ENCODE measurements at places on chromosomes 12 and 14.

- no peak for DNase-seq
These were observed 6.0 kb downstream of the FOXG1 start for GRCh38 chr14:28772613-28773012.

DNA sequence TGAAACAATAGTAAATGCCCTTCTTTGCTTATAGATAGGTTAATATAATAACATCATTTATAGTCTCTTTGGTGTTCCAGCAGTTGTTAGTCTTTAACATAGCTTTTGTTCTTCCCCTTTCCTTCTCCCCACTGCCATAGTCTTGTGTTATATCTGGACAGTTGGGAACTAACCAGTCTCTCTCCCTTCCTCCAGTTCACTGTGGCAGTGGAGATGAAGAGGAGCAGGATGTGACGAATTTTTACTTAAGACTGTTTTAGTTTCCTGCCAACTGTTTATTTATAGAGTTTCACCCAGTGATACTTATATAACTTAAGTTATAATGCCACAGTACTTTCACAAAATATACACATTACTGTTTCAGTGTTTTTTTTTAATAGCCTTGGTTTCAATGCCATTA lies 277.4 kb downstream of the PDZRN4 start:
- no peak for DNase-seq

GRCh38 chr12:88570103-88570502 lies 10.2 kb downstream of the KITLG start:
- no peak for DNase-seq

GRCh38 chr12:110234755-110235154 lies 46.3 kb upstream of the ATP2A2 start:
- DNase-seq: no peak

DNA sequence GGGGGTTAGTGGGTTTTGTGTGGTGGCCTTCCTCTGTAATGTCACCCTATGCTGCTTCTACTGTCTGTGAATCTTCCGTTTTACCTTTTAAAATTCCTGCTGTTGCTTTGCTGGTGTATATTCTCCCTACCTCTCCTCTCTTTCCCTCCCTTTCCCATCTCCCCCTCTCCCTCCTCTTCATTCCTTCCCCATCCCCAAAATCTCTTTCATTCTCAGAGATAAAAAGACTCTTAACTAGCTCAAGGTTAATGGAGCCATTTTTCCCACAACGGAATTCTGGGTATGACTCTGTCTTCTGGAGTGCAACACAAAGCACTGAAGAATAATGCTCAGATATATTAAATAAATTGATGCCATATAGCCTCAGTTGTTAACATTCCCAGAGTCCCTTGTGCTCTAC lies 148.1 kb downstream of the EGLN3 start:
- DNase-seq: no peak

DNA sequence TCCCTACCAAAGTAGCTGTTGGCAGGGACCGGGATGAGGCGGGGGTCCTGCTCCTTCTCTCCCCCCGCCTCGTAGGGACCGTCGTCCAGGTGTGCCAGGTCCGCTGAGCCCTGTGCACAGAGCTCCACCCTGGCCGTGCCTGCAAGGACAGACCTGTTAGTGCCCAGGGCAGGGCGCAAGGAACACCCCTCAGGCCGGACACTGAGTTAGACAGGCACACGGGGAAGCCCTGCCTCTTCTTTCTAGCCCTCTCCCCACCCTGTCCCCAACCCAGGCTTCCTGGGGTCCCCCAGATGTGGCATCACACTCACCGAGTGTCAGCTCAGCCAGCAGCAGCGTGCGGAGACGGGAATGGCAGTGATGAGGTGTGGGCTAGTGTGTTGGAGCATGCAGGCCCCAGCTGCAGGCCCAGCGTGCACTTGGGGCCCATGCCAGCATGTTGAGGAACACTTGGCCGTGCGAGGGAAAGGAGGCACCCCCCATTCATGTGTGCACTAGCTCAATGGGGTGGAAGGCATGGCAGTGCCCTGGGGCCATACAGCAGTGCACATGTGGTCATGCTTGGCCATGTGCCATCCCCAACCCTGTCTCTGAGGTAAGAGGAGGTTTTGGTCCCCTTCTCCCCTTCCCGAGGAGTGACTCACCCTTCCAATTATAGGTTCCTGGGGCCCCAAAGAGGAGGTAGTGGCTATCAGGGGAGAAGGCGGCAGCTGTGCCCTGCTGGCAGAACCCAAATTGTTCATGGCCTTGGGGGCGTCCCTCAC lies 7.3 kb downstream of the ITGA7 start:
- no peak for DNase-seq

- DNase-seq: no peak
These were observed 56.0 kb upstream of the HECTD1 start for GRCh38 chr14:31263485-31264133.

DNA sequence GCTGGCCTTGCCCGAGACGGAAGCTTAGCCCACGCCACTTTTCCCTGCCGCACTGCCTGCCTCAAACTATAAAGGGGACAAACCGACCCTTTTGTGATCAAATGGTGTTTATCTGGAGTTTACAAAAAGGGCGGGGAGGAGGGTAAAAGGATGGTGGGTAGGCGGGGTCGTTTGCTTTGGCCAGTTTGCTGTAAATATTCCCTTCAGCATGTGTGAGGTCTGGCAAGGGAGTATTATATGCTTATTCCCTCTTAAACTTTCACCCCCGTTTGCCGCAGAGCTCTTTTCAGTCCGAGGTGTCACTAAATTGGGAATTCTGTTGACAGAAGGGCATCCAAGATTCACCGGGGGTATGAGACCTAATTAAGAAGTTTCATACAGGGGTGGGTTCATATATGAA lies 3.8 kb upstream of the TBX3 start:
- DNase-seq: no peak

DNA sequence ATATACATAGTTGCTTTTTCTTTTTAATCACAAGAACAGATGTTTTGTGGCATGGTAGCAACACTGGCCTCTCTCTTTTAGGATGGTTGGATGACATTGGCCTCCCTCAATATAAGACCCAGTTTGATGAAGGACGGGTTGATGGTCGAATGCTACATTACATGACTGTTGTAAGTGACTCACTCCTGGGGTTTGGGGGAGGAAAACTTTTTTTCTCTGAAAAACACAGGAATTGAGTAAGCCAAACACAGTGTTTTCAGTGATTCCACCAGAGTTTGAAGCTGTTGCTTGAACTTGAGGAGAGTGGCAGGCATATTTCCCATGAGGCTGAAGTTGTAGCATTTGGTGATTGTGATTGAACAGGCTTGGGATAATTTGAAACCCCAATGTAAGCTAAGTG lies 13.7 kb upstream of the REP15 start:
- DNase-seq: no peak

DNA sequence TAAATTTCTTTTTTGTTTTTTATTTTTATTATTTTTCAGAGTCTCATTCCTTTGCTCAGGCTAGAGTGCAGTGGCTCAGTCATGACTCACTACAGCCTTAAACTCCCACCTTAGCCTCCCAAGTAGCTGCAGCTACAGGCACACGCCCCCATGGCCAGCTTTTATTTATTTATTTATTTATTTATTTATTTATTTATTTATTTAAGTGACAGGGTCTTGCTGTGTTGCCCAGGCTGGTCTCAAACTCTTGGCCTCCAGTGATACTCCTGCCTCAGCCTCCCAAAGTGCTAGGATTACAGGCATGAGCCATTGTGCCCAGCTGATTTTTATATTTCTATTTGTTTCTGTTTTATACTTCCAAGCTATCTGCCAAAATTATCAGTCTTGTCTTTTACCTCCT lies 89.2 kb upstream of the EVL start:
- no peak for DNase-seq

- no peak for DNase-seq
These were observed 13.2 kb downstream of the NUAK1 start for GRCh38 chr12:106125351-106126095.

- DNase-seq: no peak
These were observed 84.4 kb upstream of the ETV6 start for GRCh38 chr12:11564984-11565651.

DNA sequence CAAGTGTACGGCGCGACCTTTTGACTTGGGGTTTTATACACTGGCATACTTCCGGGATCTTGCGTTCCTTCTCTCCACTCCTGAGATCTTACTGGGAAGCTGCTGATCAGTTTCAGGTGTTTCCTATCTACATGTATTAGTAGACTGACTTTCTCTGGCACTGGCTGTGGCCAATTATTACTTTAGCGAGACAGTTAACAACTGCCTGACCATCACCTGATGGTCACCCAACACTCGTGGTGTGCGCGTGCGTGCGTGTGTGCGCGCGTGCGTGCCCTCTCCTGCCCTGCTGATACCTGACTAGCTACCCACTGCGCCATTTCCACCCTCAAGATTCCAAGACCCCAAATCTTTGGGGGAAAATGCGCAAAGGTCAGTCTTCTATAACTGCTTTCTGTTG lies 249.9 kb downstream of the AEBP2 start:
- DNase-seq: no peak

DNA sequence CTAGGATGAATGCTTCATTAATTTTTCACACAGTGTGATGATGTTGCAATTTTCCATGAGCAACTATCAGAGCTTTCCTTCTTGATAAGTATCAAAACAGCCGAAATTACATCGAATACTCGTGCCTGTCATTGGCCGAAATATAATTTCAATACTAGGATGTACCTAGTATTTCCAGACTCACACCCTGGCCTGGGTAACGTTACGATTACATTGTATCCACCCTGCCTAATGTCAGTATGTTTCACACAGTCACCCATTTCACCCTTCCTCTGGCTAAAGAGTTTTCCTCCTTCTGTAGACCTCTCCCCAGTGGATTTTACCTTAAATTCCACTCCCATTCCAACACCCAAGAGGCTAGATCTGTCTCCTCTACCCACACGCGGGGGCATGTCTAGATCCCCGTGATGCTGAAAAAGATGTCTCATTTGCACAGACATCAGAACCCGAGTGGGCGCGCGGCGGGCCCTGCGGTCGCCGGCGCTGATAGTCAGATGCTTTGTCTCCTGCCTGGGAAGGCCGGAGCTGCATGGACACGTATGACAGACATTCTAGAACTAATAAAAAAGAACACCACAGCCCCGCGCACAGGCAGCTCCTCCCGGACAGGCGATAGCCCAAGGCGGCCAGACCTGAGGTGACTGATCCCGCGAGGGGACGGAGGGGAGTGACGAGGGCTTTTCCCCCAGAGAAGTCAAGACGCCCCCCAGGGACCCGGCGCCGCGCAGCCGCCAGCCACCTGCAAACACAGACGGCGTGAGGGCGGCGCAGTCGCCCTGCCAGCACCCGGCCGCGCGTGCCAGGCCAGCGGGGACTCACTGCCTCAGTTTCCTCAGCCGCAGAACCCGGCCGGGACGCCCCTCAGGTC lies 723 bp downstream of the KIF21A start:
- no peak for DNase-seq

GRCh38 chr12:16269946-16270345 lies 7.5 kb downstream of the SLC15A5 start:
- no peak for DNase-seq

GRCh38 chr12:114274131-114274530 lies 131.8 kb downstream of the TBX5 start:
- DNase-seq: no peak

- no peak for DNase-seq
These were observed 256.6 kb downstream of the BTG1 start for GRCh38 chr12:91889059-91889458.

DNA sequence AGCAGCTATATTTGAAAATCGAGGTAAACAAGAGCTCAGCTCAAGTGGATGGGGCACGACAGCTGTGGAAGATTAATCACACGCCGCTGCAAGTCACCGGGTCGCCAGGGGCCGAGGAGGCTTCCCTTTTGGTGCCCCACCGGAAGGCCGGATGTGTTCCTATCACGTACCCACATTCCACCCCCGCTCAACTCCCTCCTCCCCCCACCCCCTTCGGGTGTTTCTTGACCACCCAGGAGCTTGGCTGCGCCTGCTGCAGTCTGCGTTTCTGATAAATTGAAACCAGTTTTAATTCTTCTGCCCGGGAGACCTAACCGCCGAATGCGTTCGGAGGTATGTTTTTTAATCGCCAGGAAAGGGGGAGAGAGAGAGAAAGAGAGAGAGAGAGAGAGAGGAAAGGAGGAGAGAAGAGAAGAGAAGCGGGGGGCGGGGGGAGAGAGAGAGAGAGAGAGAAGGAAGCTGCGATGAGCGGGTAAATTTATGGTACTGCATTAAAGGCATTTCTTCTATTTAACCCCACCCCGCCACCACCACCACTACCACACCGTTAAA lies 1.8 kb downstream of the SLC8A3 start:
- DNase-seq: no peak

DNA sequence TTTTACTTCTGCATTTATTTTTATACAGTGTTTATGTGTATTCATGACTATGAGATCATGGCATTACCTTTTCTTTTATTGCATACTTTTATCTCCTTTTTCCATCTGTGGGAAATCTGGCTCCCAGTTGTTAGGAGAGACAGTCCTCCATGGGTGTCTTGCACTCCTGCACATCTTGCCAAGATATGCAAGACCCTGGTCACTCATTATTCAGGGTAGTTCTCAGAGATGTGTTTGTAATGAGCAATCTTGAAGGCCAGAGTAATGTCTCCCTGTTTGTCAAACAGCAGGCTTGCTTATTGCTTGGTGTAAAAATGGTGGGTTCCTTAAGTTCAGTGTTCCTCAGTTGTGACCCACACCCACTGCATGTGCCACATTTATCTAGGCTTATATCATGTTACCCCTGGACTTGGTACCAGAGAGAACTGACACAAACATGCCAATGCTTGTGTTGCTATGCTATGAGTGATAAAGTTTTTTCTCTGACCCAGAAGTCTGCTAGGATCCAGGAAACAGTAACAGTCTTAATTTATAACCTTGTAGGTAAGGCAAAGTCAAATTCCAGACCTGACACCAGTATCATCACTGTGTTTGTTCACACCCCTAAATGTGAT lies 36.8 kb downstream of the PPHLN1 start:
- DNase-seq: no peak

GRCh38 chr14:106844608-106845285 lies 1318.4 kb downstream of the TMEM121 start:
- DNase-seq: no peak

DNA sequence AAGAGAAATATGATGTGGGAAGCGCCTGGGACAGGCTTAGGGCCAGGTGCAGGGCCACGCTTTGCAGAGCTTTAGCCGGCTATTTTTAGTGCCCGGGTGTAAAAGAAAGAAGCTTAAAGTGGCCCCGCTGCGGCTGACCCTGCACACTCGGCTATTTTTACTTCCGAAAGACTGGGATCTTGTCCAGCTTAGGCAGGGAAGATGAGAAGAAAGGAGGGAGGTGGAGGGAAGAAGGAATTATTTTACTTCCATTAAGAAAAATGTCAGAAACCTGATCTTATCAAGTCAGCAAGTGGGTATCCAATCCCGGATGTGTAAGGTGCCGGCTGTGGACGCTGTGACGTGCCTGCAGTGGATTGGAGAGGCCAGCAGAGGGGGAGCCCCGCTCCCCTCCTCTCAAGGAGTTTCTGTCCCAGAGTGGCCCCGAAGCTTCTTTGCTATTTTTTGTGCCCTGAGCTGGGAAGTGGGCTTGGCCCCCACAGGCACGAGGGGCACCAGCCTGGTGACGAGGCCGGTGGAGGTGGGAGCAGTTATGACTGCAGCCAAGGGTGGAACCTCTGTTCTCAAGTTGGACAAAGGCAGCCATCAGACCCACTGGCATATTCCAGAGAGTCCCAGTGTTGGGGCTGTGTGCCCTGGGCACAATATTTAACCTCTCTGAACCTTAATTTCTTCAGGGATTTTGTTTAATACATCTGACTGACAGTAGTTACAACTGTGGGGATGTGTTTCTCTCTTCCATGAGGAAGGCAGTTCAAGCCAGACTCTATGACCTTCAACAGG lies 97.7 kb downstream of the ESRRB start:
- no peak for DNase-seq
